ENCODE measurements at places on chromosomes 4 and X. TPM values are rescaled to one million over a fixed set of nuclear protein-coding genes. Genes with fewer than 3 reads are reported as not detected.

- no peaks in the 10 kb centered on the region for H3K4me1 ChIP-seq
- no peak for DNase-seq
- H3K4me3 ChIP-seq = no peak overlapping the region
These were observed 176.0 kb downstream of the MAML3 start for GRCh38 chr4:139977838-139978609.

DEFB131A gene
- not detected for total RNA-seq

DNA sequence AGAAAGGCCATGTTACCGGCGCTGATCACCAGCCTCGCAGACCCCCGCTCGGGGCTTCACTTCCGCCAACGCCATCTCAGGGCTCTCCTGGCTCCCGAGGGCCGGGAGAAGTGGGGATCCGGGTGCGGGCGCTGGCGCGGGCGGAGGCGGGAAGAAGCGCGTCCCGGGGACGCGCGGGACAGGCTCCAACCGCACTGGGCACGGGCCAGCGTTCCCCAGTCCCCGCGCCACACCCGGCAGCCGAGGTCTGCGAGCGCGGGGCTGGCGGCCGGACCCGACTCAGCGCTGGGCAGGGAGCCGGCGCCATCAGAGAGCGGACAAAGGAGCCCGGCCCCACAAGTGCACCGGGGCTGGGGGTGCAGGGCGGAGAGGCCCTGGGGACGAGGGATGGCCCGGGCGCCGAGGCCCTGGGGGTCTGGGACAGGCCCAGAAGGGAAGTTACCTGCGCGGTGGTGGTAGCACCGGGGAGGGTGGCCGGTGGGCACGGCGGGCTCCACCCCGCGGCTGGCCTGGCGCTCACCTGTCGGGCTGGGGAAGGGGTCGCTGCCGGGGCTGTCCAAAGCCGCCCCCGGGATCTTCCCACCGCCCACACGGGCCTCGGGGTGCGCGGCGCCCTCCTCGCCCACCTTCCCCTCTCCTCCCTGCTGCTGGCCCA lies 449 bp downstream of the CTPS2 start:
- H3K36me3 ChIP-seq = peaks cover 12% of the 10 kb centered on the region
- H3K4me1 ChIP-seq = peaks cover 12% of the 10 kb centered on the region
- no peaks in the 10 kb centered on the region for H3K27me3 ChIP-seq
- DNase-seq = peak; percentile 20
- H3K27ac ChIP-seq = no peak overlapping the region

DNA sequence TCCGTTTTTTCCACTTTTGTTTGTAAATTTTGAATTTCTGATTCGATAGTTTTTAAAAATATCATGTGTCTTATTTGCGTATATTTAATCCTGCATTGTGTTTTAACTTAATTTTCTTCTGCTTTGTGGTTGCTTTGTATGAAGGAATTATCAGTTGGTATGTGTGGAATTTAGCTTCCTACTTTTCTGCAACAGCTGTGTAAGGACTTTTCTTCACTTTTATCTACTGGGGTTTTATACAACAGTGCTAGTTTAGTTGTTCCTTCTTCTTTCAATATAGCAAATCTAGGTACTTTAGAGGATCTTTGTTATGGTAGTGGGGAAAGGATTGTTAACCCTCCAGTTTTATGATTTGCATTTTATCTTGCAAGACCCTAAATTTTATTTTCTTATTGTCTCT lies 410.3 kb downstream of the CCSER1 start:
- DNase-seq = no peak
- no peaks in the 10 kb centered on the region for H3K36me3 ChIP-seq
- H3K27ac ChIP-seq = peak overlapping the region; percentile 91
- H3K4me1 ChIP-seq = peaks cover 20% of the 10 kb centered on the region
- H3K4me3 ChIP-seq = peak overlapping the region; percentile 2
- no peaks in the 10 kb centered on the region for H3K27me3 ChIP-seq

DNA sequence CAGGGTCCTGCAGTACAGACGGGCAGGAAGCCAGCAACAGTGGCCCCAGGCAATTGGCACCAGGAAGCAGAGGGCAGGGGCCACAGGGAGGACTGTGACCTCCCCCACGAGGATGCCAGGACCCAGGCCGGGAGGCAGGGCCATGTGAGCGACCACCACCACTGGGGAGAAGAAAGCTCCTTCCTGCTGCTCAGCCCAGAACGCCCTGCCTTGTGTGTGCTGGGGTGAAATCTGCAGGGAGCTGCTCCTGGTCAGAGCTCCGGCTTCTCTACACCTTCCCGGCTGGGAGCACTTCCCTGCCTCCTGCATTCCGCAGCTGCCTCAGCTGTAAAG lies 100.4 kb downstream of the HMX1 start:
- H3K27me3 ChIP-seq = no peaks in the 10 kb centered on the region
- H3K4me3 ChIP-seq = no peak overlapping the region
- no peak for DNase-seq
- no peak overlapping the region for H3K27ac ChIP-seq
- H3K4me1 ChIP-seq = peaks cover 8% of the 10 kb centered on the region

GTPBP6 gene
- 68.5 TPM for total RNA-seq

PF4V1 gene
- not detected for total RNA-seq

DNA sequence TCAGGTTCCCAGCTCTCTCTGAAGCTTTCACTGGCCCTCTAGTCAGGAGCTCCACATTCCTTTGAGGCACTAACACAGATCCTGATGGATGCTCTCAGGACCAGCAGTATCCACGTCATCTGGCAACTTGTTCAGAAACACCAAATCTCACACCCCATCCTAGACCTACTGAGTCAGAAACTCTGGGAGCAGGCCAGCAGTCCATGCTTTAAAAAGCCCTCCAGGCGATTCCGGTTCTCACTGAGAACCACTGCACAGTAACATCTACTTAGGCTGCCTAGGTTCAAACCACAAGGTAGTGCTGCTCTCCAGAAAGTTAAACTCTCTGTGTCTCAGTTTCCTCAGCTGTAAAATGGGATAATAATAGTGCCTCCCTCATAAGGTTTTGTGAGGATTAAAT lies 55.3 kb downstream of the CCDC158 start:
- H3K4me3 ChIP-seq = no peak overlapping the region
- no peak overlapping the region for H3K27ac ChIP-seq
- peaks cover 5% of the 10 kb centered on the region for H3K36me3 ChIP-seq
- no peaks in the 10 kb centered on the region for H3K27me3 ChIP-seq
- no peaks in the 10 kb centered on the region for H3K4me1 ChIP-seq
- no peak for DNase-seq

DNA sequence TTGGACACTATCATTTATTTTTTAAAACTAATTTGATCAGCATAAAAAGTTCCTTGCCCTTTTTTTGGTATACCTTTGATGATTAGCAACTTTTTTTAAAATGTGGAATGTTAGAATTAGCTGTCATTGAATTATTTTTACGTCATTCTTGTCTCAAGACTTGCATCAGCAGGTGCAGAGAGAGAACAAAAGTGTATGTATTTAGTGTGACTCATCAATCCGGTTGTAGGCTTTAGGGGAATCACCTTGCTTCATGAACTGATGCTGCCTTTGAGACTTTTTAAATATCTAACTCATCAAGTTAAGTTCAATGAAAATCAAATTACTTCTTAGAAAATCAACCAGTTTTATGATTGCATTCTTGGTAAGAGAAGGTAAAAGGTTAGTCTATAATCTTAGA lies 125.1 kb downstream of the ARX start:
- no peak for DNase-seq
- no peaks in the 10 kb centered on the region for H3K4me1 ChIP-seq
- H3K27me3 ChIP-seq = no peaks in the 10 kb centered on the region
- peaks cover 31% of the 10 kb centered on the region for H3K36me3 ChIP-seq
- H3K27ac ChIP-seq = no peak overlapping the region

DNA sequence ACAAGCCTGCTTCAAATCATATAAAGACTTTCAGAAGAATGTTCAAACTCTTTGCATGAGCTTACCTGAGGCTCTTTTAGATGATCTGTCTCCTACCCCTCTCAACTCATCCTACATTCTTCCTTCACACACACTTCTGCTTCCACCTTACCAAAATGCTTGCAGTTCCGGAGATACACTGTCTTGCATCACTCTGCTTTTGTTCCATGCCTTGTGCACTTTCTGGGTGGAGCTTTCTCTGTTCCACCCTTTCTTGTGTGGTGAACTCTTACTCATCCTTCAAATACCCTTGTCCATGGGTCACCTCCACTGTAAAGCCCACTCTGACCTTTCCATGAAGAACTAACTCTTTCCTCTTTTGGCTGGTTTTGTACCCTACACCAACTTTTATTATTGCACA lies 18.4 kb upstream of the MGST2 start:
- H3K4me1 ChIP-seq = no peaks in the 10 kb centered on the region
- H3K4me3 ChIP-seq = no peak overlapping the region
- no peak for DNase-seq
- H3K27me3 ChIP-seq = no peaks in the 10 kb centered on the region
- H3K36me3 ChIP-seq = no peaks in the 10 kb centered on the region
- no peak overlapping the region for H3K27ac ChIP-seq

DDX53 gene
- not detected for total RNA-seq

SOX3 gene
- total RNA-seq = 16.3 TPM

- H3K4me1 ChIP-seq = peaks cover 3% of the 10 kb centered on the region
- H3K27me3 ChIP-seq = no peaks in the 10 kb centered on the region
These were observed 163.9 kb upstream of the MAMLD1 start for GRCh38 chrX:150199181-150199580.

- peaks cover 5% of the 10 kb centered on the region for H3K27me3 ChIP-seq
- no peak overlapping the region for H3K27ac ChIP-seq
- no peak for DNase-seq
- no peaks in the 10 kb centered on the region for H3K36me3 ChIP-seq
- peaks cover 8% of the 10 kb centered on the region for H3K4me1 ChIP-seq
These were observed 6.0 kb upstream of the VGLL1 start for GRCh38 chrX:136525738-136526606.

- no peaks in the 10 kb centered on the region for H3K36me3 ChIP-seq
- H3K4me1 ChIP-seq = peaks cover 28% of the 10 kb centered on the region
- no peak overlapping the region for H3K27ac ChIP-seq
- no peak for DNase-seq
- no peak overlapping the region for H3K4me3 ChIP-seq
These were observed 132.7 kb downstream of the PJA1 start for GRCh38 chrX:69032601-69033000.

GRCh38 chr4:76752861-76753501 lies 145.0 kb downstream of the SOWAHB start:
- H3K36me3 ChIP-seq = peaks cover 62% of the 10 kb centered on the region
- peaks cover 9% of the 10 kb centered on the region for H3K4me1 ChIP-seq
- no peak overlapping the region for H3K27ac ChIP-seq
- no peak overlapping the region for H3K4me3 ChIP-seq

MAGEA8 gene
- total RNA-seq = not detected

GRCh38 chr4:92488496-92488895 lies 184.7 kb downstream of the GRID2 start:
- H3K4me3 ChIP-seq = no peak overlapping the region
- peaks cover 65% of the 10 kb centered on the region for H3K4me1 ChIP-seq
- DNase-seq = no peak
- no peaks in the 10 kb centered on the region for H3K27me3 ChIP-seq

DNA sequence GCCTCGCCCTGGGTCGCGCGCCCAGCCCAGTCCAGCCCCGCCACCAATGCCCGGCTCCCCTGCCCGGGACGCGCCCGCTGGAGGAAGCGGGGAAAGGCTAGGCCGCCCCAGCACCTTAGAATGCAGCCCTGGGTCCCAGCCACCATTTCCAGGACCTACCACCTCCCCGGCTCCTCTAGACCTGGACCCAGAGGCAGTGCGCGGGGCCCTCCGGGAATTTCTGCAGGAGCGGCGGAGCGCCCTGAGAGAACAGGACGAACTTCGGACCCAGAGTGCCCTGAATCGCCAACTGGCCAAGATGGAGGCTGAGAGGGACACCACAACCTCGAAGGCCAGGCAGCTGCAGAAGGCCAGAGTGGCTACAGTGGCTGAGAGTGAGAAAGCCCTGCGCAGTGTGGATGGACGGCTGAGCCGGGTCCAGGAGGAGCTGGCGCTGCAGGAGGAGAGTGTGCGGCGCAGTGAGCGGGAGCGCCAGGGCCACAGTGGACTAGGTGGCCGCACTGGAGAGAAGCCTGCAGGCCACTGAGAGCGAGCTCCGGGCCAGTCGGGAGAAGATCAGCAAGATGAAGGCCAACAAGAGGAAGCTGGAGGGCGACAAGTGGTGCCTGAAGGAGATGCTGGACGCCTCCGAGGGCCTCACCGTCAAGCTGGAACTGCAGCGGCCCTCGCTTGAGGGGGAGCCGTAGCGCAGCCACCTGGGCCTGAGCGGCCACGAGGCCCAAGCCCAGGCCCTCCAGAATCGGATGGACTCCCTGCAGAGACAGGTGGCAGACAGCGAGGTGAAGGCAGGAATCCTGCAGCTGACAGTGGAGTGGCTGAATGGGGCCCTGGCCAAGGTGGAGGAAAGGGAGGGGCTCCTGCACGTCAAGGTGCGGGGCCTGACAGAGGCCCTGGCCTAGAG lies 15.5 kb downstream of the SMIM10L2A start:
- no peak overlapping the region for H3K4me3 ChIP-seq
- no peaks in the 10 kb centered on the region for H3K36me3 ChIP-seq
- H3K4me1 ChIP-seq = no peaks in the 10 kb centered on the region
- DNase-seq = no peak
- no peak overlapping the region for H3K27ac ChIP-seq
- H3K27me3 ChIP-seq = no peaks in the 10 kb centered on the region

ANAPC4 gene
- 40.5 TPM for total RNA-seq

DNA sequence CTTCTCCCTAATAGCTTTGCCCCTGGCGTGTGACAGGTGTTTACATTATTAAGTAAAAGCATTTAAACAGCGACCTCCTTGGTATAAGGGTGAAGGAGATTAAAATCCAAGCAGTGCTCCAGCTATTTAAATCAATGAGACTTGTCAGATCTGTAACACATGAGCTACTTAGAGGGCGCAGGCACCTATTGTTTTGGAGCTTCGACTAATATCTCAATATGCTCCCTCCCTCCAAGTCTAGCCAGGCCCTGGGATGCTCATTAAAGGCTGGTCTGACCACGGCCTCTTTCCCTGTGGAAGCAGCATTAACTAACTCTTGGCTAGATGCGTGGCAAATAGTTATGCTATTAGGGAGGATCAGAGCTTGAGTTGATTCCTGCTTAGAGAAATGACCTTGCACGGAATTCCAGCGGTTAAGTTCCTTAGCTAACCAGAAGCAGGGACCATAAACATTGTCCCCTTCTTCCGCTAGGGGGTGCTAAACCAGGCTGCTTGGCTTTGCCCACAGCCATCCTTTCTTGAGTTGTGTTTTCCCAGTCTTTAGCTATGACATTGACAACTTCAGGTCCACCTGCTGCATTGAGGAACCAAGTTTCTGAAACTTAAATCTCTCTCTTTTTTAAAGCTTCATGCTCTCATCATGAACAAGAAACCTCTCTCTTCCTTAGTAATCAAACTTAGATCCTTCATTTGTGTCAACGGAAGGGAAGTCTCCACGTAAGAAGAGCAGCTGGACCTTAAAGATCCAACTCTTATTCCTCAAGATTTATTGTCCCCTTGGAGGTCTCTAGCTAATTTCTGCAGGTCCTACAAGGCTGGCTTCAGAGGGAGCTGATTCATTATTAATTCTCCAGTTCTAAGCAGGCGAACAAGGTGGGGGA lies 80.7 kb upstream of the IGFBP7 start:
- H3K36me3 ChIP-seq = no peaks in the 10 kb centered on the region
- H3K4me3 ChIP-seq = no peak overlapping the region
- peaks cover 78% of the 10 kb centered on the region for H3K4me1 ChIP-seq
- H3K27me3 ChIP-seq = peaks cover 20% of the 10 kb centered on the region
- peak; percentile 78 for DNase-seq
- no peak overlapping the region for H3K27ac ChIP-seq
